ENCODE measurements at places on chromosomes 13 and 19.

DNA sequence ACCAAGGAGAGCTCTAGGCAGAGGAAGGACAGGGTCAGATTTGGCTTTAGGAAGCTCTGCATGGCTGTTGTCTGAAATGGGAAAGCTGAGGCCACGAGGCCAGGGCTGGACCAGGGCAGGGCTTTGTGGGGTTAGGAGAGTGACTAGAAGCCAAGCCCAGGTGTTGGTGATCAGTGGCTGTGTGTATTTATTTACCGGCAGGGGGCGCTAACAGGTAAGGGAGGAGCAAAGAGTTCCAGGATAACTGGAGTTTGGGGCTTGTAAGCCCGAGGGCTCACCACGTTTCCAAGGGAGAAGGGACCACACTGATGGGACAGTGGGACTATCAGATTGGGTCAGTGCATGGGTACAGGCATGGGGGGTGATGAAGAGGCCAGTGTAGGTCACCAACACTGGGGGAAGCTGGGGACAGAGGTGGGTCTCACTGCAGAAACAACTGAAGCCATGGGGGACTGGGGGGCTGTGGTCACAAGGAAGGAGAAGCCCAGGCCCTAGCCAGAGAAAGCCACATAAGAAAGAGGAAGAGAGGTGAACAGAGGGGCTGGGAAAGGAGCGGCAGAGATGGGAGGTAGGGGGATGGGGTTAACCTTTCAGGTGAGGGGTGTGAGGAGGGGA lies 3.9 kb downstream of the TMEM147 start:
- DNase-seq = peak; percentile 35

DNA sequence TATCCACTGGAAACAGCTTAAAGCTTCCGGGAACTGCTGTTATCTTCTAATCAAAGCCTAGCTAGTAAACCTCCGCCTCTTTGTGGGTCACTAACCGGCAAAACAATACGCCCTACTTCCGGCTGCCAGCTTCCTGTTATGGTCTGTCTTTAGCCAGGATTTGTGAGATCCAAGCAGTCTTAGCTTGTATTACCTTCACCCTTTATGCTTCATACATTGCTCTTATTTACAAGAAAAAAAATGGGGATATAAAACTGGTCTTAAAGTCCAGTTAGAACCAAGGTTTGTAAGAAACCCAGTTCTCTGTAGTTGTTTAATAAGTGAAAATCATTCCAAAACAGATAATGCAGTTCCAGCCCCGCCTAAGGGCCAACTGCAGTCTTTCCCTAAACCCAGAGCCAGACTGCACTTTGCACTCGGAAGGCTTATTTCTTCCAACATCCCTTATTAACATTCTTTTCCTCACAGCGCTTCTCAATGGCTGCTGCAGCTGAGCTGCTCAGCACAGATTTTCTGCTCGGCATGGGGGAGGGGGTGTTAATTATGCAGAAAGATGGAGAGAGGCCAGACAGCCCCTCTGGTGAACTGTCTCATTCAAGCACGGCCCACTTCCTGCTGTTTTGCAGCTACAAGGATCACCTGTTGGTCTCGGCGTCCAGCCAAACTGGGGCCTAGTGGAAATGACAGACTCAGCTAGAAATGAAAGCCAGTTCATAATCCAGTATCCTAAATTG lies 368.4 kb downstream of the KLF12 start:
- peak; percentile 79 for DNase-seq

- DNase-seq = no peak
Observed at GRCh38 chr19:13022111-13022858, 27.0 kb downstream of the NFIX start.

DNA sequence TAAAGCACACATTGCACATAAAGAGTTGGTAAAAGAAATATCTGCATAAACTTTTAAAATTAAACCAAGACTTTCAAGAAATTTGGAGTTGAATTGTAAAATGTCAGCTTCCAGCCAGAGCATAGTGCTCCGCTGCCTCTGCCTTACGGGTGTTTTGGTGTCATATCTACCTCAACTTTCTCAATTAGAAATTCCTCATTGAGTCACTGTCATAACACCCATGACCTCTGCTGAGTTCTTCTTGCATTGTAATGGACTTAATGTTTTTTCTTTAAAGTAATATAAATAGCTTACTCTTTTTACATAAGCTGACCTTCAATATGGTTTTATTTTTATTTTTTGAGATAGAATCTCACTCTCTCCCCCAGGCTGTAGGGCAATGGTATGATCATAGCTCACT lies 551.0 kb upstream of the NBEA start:
- no peak for DNase-seq

- no peak for DNase-seq
Observed at GRCh38 chr13:71912524-71912923, 45.5 kb upstream of the DACH1 start.

DNA sequence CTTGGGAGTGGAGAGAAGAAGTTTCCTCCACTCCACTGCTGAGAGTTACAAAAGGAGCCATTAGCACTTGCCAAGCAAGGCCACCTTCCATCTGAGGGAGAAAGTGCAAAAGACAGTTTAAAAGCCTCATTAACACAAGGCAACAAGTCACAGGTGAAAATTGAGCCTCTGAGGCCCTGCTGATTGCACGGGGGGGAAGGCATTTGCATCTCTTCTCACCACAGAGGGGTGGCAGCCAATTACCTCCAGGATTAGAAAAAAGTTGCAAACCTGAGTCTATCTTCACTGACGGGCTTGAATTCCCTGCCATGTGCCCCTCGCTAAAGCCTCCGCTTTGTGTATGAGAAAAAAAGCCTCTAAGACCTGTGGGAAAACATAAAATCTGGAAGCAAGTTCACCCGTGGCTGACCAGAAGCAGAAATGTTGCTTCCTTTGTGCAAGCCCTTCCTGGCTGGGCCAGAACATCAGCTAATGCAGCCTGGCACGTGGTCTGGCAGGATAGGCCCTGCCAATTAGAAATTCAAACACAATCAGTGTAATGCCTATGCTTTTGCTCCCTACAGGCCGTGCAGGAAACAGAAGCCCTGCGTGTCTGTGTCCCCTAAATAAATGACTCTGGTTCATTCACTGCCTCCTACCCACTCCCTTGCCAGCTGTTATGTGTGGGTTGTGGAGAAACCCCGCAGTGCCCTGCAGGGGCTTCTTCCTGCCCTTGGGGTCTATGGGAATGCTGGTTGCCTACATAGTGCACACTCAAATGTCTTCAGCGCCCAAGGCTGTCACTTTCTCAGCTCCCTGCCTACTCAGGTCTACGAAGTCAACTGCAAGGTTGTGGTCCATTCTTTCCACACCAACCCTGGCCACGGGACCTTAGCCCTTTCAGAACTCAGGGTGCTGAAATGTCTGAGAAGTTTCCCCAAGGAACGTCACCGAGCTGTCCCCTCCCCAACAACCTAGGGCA lies 150.2 kb downstream of the UQCRFS1 start:
- DNase-seq = peak; percentile 59

DNA sequence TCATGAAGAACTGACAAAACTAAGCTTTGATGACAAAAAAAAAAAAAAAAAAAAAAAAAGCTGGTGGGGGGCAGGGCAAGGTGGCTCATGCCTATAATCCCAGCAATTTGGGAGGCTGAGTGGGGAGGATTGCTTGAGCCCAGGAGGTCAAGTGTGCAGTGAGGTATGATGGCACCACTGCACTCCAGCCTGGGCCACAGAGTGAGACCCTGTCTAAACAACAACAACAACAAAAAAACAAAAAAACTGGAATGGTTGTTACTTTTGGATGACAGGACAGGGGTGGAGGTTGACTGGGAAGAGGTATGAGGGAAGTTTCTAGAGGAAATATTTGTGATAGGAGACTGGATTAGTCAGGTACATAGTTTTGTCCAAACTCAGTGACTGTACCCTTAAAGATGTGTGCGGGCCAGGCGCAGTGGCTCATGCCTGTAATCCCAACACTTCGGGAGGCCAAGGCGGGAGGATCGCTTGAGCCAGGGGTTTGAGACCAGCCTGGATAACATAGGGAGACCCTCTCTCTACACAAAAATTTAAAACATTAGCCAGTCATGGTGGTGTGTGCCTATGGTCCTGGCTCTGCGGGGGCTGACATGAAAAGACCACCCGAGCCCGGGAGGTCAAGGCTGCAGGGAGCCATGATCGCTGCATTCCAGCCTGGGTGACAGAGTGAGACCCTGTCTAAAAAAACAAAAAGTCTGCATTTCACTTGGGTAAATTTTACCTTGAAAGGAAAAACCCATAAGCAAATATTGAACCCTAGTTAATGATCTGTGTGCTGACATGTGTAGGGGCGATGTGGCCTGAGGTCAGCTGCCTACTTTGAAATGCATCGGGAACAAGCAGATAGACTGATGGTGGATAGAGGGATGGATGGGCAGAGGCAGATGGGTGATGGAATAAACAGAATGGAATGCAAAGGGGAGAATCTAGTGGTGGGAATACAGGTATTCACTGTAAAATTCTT lies 37.0 kb downstream of the CERS4 start:
- no peak for DNase-seq

GRCh38 chr13:76873445-76873844 lies 12.8 kb downstream of the KCTD12 start:
- no peak for DNase-seq

GRCh38 chr19:49019242-49019932 lies 2.5 kb upstream of the LHB start:
- DNase-seq = peak; percentile 35

DNA sequence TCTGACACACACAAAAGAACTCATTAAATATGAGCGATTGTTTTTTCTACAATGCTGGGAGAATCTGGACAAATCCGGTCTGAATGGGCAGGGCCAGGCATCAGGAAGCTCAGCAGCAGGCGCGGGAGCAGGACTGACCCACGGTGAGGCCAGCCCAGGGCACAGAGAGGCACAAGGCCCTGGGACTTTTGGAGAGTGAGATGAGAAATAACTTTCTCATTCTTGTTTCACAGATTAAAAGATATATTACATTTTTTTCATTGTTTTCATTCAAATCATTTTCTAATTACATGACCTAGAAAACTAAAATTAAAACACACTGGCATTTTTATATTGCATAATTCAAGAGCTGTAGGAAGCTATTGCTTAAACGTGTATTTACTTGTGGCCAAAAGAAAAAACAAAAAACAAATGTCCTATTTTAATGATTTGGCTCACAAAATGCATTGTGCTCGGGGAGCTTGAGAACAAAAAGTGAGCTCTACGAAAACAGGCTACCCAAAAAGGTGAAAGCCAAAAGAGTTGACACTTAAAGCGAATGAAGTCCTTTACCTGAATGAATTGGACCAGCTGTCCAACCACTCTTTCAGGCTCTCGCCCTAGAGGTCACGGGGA lies 133.1 kb downstream of the TNFRSF19 start:
- DNase-seq = no peak

DNA sequence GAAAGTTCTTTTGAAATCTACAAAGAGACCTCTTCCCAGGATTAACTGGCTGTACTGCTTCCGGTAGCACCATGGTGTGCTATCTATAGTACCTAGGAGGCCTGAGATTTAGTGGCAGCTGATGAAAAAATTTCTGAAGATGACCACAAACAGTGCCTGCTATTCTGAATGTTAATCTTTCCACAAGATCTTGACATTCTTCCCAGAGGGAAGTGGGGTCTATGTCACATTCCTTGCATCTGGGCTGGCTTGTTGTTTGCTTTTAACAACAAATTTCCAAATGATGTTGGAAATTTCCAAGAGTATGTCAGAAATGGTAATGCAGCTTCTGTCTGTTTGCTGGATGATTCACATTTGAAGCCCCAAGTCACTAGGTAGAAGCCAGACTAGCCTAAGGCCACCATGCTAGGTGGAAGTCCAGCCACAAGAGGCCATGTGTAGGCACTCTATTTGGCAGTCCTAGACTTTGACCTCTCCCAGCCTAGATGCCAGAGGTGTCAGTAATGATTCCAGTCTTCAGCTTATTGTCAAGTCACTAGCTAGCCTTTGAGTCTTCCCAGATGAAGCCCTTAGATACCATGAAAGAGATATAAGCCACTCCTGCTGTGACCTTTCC lies 22.1 kb downstream of the SPART start:
- no peak for DNase-seq

GRCh38 chr13:113304121-113304520 lies 7.1 kb downstream of the LAMP1 start:
- DNase-seq = no peak

DNA sequence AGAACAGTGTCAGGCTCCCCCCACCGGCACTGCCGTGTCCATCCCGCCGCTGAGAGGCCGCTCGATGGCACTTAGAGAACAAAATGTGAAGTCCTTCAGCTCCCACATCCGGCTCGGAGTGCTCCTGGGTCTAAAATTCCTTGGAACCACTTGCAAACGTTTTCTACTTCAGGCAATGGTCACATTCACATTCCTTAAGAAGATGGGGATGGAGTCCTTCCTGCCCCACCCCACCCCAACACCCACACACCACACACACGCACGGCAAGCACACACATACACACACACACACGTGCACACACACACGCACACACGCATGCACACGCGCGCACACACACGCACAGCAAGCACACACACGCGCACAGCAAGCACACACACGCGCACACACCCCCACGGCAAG lies 83.4 kb downstream of the SOX1 start:
- DNase-seq = no peak

DNA sequence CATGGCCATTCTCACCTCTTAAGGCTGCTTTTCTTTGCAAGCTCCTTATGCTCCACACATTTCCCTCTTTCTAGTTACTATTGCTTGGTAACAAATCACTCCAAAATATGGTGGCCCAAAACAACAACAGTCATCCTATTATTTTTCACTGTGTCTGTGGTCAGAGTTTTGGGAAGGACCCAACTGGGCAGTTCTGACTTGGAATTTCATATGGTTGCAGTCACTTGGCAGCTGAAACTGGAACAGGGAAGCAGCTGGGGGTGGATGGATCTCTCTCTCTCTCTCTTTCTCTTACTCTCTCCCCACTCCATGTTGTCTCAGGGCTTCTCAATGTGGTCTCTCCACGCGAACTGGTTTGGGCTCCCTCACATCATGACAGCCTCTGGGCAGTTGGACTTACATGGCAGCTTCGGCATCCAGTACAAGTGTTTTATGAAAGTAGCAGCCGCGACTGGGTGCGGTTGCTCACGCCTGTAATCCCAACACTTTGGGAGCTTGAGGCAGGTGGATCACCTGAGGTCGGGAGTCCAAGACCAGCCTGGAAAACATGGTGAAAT lies 39.6 kb downstream of the NUMBL start:
- no peak for DNase-seq

Data from NT2/D1 (cell line).